Esophagus squamous epithelium (tissue), 5 donors: ENCODE measurements at places on chromosomes 1 and 21.

- no peak for DNase-seq
- H3K4me3 ChIP-seq: no peak overlapping the region
- H3K36me3 ChIP-seq: no peaks in the 10 kb centered on the region
- H3K27ac ChIP-seq: no peak overlapping the region
- no peaks in the 10 kb centered on the region for H3K4me1 ChIP-seq
Observed at GRCh38 chr1:27618341-27619082, 14.6 kb upstream of the AHDC1 start.

DNA sequence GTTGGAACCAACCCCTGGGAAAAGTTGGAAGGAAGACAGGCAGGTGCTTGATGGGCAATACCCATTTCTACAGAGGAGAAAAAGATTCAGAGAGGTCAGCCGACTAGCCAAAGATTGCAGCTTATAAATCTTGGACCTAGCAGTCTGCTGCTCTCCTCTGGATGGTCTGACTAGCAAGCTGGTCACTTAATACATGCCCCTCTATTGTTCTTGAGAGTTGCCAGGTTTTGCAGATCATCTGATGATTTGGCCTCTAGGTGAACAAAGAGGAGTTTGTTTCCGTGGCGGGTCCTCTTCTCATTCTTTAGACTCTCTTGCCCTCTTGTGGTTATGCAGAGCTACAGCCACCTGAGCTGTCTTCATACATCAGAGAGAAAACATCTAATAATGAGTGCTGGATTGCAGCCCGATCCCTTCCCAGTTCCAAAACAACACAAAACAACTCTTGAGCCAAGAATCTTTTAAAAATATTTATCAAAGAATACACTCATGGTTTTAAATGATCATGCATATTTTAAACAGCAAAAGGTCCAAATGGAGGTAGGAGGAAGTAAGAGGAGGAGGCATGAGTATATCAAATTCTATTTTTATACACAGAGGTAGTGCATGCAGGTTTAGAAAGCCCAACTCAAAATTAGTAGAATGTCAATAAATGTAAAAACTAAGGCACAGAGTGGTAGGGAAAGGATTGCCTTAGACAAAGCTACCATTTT is 115.7 kb downstream of the SLC30A10 start:
- H3K36me3 ChIP-seq: no peaks in the 10 kb centered on the region
- H3K27me3 ChIP-seq: no peaks in the 10 kb centered on the region
- DNase-seq: no peak
- H3K27ac ChIP-seq: no peak overlapping the region
- no peak overlapping the region for H3K4me3 ChIP-seq
- H3K4me1 ChIP-seq: peaks cover 4% of the 10 kb centered on the region

GRCh38 chr1:23964790-23965740 is 5.4 kb downstream of the PNRC2 start:
- H3K27ac ChIP-seq: peak overlapping the region; percentile 51
- H3K4me3 ChIP-seq: no peak overlapping the region
- no peaks in the 10 kb centered on the region for H3K36me3 ChIP-seq
- H3K4me1 ChIP-seq: peaks cover 8% of the 10 kb centered on the region

DNA sequence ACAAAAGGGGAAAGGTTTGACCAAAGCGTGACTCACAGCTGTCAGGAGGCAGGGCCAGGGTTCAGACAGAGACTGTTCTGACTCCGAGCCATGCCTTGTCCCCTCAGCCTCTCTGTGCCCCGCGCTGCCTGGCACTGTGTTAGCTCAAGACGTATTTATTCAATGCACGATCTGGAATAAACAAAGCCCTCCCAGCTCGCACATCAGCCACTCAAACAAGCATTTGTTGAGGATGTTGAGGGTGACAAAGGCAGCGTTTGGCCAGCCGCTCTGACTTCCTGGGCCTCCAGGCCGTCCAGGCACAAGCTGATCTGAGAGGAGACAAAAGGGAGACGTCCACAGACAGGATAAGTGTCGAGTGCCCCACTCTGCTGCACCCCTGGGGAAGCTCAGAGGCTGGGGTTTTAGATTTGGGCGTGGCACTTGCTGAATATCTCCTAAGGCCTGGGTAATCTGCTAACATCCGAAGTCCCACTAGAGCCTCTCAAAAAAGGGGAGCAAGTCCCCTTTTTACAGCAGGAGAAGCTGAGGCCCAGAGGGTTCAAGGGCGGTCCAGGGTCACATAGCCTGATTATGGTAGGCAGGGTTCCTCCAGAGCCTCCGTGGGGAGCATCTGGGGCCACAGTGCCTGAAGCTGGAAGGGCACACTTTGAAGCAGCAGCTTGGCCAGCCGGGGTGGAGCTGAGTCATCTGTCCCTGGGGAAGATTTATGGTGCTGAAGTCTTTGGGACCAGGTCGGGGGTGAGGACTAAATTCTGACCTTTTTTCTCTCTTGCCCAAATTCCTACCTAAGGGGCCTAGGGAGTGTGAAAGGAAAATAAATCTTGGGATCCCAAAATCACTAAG is 95.9 kb downstream of the SPSB1 start:
- no peaks in the 10 kb centered on the region for H3K36me3 ChIP-seq
- H3K27me3 ChIP-seq: peaks cover 1% of the 10 kb centered on the region
- H3K4me3 ChIP-seq: no peak overlapping the region

GRCh38 chr1:109652402-109652801 is 3.5 kb upstream of the GSTM4 start:
- H3K36me3 ChIP-seq: no peaks in the 10 kb centered on the region
- H3K4me1 ChIP-seq: peaks cover 36% of the 10 kb centered on the region
- H3K4me3 ChIP-seq: no peak overlapping the region
- no peaks in the 10 kb centered on the region for H3K27me3 ChIP-seq
- H3K27ac ChIP-seq: no peak overlapping the region
- no peak for DNase-seq

DNA sequence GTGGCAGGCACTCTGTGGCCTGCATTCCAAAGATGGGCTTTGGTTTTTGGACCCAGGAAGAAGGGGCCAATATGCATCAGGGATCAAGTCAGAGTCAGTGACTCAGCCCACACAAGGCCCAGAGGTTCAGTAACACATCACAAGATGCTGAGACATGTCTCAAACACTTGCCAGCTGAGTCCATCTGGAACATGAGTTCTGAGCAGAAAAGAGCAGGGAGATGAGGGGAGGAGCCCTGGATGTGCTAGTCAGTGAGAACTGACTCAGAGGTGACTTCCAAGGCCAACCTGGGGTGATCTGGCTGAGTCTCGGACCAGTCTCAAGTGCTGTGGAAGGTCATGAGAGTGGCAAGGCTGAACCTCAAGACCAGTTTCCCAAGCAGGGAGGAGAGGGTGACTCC is 150.1 kb downstream of the CDC7 start:
- H3K36me3 ChIP-seq: no peaks in the 10 kb centered on the region
- H3K27ac ChIP-seq: peak overlapping the region; percentile 83
- H3K4me3 ChIP-seq: no peak overlapping the region
- H3K4me1 ChIP-seq: peaks cover 22% of the 10 kb centered on the region

DNA sequence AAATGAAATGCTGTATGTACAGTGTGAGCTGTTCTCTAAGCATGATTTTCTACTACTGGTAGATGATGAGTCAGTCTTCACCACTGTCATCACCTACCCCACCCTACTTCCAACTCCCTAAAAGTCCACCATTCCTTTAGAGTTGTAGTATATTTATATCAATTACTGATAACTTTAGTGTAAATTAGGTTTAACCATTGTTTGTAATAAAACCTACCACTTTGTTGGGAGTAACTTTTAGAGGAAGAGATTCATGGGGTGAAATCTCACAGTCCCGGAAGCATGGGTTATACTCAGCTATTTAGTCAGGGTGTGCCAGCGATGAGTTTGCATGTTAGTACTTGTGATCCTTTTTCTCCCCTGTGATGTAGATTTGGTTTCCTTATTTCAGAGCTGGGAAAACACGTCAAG is 17.1 kb downstream of the MORC3 start:
- no peaks in the 10 kb centered on the region for H3K4me1 ChIP-seq
- H3K36me3 ChIP-seq: peaks cover 89% of the 10 kb centered on the region
- H3K4me3 ChIP-seq: no peak overlapping the region
- no peaks in the 10 kb centered on the region for H3K27me3 ChIP-seq
- peak overlapping the region; percentile 84 for H3K27ac ChIP-seq

DNA sequence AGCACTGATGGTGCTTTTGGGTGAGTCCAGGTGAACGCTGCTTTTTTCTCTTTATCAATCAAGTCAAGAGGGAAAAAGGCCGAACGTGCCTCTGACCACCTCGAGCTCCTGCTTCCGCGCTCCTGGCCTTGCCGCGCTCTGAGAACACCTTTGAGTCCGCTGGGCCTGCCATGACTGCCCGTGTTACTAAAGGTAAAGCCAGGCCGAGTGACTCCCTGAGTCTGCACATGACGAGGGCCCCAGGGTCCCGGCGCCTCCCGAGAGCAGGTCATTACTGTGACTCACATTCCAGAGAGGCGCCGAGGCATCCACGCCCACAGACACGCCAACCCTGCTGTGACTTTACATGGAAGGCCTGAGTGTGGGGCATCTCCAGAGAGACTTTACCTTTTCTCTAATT is 11.1 kb downstream of the POFUT2 start:
- no peak overlapping the region for H3K4me3 ChIP-seq
- no peak for DNase-seq

DNA sequence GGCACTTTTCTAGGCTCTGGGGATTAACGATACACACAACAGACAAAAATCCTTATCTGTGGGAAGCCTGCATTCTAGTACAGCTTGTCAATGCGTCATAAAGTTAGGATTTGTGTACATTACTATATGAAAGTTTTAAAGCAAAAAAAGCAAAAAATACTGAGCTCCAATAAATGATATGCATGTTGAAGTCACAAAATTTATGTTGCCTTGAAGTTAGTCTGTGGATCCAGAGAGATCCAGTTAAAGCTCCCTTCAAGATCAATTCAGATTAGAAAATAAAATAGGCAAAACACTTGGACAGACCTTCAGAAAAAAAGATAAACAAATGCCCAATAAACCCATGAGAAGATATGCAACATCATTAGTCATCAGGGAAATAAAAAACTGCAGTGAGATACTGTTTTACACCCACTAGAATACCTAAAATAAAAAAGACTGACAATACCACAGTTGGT is 33.1 kb upstream of the KCNQ4 start:
- peaks cover 26% of the 10 kb centered on the region for H3K4me1 ChIP-seq
- H3K4me3 ChIP-seq: no peak overlapping the region
- H3K36me3 ChIP-seq: peaks cover 16% of the 10 kb centered on the region
- no peak overlapping the region for H3K27ac ChIP-seq

DNA sequence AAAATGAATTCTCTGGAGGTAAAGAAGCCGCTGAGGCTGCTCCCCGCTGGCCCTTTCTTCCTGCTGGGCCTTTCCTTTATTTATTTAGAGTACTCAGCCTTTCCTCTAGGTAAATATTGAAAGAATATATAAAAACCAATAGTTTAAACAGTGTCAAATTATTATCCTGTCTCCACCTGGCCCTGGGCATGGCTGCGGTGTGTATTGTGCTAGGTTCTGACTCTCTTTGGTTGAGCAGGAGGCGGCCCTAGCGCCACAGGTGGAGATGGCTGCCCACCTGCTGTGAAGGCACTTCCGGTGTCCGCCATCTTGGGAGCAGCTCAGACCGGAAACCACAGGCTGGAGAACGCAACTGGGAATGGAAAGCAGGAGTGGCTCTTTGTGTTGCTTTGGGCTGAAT is 29.0 kb upstream of the CLDN14 start:
- H3K27ac ChIP-seq: peak overlapping the region; percentile 71
- DNase-seq: no peak

- no peak overlapping the region for H3K27ac ChIP-seq
- H3K4me1 ChIP-seq: peaks cover 39% of the 10 kb centered on the region
- no peak for DNase-seq
Observed at GRCh38 chr1:21590126-21590880, 78.9 kb downstream of the RAP1GAP start.

DNA sequence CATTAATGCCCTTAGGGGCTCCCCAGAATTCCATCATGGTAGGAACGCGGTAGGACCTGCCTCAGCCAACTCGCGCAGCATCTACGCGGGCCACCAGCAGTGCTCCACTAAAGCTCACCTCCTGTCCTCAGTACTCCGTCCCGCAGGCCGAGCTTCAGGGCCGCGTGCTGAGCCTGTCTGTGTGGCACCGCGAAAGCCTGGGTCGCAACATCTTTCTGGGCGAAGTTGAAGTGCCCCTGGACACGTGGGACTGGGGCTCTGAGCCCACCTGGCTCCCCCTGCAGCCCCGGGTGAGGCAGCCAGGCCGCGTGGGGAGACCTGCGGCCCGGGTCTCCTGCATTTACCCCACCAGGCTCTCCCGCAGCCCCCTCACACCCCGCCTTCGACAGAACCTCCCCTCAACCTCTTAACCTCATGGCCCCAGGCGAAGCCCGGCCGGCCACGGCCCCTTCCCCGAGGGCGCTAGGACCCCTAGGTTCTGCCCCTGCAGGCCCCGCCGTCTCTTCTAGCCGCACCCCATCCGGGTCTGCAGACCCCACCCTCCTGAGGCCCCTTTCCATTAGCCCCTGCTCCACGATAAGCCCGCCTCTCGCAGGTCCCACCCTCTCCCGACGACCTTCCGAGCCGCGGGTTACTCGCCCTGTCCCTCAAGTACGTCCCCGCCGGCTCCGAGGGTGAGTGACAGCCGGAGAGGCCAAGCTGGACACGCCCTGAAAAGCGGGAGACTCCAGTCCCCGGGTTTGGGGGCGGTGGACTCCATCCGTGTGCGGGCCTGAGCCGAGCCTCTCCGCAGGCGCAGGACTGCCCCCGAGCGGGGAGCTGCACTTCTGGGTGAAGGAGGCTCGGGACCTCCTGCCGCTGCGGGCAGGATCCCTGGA is 9.1 kb downstream of the SYTL1 start:
- H3K36me3 ChIP-seq: peaks cover 15% of the 10 kb centered on the region
- peak overlapping the region; percentile 66 for H3K4me3 ChIP-seq
- no peaks in the 10 kb centered on the region for H3K27me3 ChIP-seq
- H3K4me1 ChIP-seq: peaks cover 26% of the 10 kb centered on the region
- DNase-seq: no peak

GRCh38 chr1:23692308-23692871 is 784 bp downstream of the RPL11 start:
- peak overlapping the region; percentile 95 for H3K4me3 ChIP-seq
- H3K27ac ChIP-seq: peak overlapping the region; percentile 87
- H3K27me3 ChIP-seq: no peaks in the 10 kb centered on the region
- peaks cover 34% of the 10 kb centered on the region for H3K36me3 ChIP-seq
- H3K4me1 ChIP-seq: peaks cover 40% of the 10 kb centered on the region

GRCh38 chr1:118649369-118650106 is 338.6 kb downstream of the TBX15 start:
- H3K27me3 ChIP-seq: no peaks in the 10 kb centered on the region
- no peak for DNase-seq
- no peak overlapping the region for H3K27ac ChIP-seq
- no peaks in the 10 kb centered on the region for H3K4me1 ChIP-seq
- no peak overlapping the region for H3K4me3 ChIP-seq

- no peaks in the 10 kb centered on the region for H3K36me3 ChIP-seq
- no peaks in the 10 kb centered on the region for H3K27me3 ChIP-seq
- peak overlapping the region; percentile 63 for H3K27ac ChIP-seq
- H3K4me3 ChIP-seq: no peak overlapping the region
Observed at GRCh38 chr1:41626146-41626545, 141.7 kb upstream of the EDN2 start.

GRCh38 chr1:161928056-161928455 is 95.6 kb downstream of the OLFML2B start:
- no peaks in the 10 kb centered on the region for H3K36me3 ChIP-seq
- H3K27ac ChIP-seq: no peak overlapping the region
- no peak overlapping the region for H3K4me3 ChIP-seq
- DNase-seq: no peak
- H3K27me3 ChIP-seq: no peaks in the 10 kb centered on the region

- no peaks in the 10 kb centered on the region for H3K36me3 ChIP-seq
- H3K4me3 ChIP-seq: no peak overlapping the region
- no peak overlapping the region for H3K27ac ChIP-seq
- peaks cover 48% of the 10 kb centered on the region for H3K4me1 ChIP-seq
Observed at GRCh38 chr1:41754540-41754939, 164.2 kb downstream of the HIVEP3 start.

- no peak for DNase-seq
- no peaks in the 10 kb centered on the region for H3K27me3 ChIP-seq
- H3K27ac ChIP-seq: no peak overlapping the region
- H3K36me3 ChIP-seq: no peaks in the 10 kb centered on the region
- no peak overlapping the region for H3K4me3 ChIP-seq
- H3K4me1 ChIP-seq: peaks cover 3% of the 10 kb centered on the region
Observed at GRCh38 chr1:41404308-41404761, 43.1 kb downstream of the FOXO6 start.
